ENCODE measurements at places on chromosomes 3 and 15. TPM values are rescaled to one million over a fixed set of nuclear protein-coding genes. Genes with fewer than 3 reads are reported as not detected.

DNA sequence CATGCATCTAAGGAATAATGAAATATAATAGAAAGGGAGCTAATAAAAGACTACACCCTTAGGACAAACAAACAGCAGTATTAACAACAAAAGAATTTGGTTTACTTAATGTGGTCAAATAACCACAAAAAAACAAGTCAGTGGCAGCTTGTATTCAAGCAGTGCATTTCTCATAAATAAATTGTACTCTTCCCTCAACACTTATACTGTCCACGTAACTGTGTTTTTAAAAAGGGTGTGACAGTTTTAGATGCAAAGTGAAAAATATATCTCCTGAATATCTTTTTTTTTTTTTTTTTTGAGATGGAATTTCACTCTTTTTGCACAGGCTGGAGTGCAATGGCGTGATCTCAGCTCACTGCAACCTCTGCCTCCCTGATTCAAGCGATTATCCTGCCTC, 698.2 kb upstream of the CADM2 start:
- no peak for DNase-seq

DNA sequence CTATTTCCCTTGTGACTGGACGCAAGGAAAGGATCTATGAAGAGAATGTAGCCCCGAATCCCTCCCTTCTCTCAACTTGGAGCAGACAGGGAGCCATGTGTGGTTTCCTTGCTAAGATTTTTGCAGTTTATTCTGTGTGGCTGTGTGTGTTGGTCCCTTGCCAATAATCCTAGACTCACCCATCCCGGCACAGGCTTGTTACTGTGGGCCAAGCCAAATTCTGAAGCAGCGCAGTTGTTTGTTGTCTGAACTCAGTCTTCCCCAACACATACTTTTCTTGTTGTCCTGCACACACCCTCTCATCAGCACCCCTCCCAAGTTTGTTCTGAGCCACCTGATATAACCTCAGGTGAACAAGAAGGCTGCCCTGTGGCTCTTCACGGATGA, 193.3 kb upstream of the CTDSPL start:
- DNase-seq: peak; percentile 5

DNA sequence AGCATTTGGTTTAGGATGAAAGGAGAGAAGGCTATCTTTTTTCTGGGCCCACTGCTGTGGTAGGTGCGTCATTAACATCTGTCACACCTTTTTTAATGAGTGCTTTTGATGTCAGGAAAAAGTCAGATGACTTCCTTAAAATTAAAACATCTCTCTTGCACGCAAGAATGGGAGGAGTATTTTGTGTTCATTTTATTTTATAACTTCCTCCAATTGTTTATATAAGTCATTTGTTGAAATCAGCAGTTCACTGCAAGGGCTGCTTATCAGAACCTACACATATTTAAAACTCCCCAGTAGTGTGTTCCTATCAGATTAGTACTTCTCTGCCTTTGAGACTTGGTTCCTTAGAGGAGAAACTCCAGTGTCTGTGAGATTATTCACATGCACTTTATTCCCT, 143.8 kb downstream of the NEO1 start:
- DNase-seq: no peak

Gene TEX55
- not detected for total RNA-seq

DNA sequence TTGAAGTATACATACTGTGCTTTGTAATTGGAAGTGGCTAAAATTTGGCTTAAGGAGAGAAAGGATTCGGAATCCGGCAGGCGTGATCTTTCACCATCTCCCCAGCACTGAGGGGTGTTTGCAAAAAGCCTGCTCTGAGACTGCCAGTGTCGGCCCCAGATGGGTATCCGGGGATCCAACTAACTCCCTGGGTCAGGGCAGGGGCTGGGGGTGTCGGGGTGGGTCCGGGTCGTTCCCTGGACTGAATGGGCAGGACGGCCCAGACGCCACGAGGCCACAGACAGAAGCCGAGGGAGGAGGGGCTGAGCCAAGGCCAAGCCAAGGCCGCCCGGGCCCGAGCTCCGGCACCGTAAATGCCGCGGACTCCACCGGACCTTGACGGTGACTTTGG, 349 bp downstream of the PPIB start:
- DNase-seq: no peak

DNA sequence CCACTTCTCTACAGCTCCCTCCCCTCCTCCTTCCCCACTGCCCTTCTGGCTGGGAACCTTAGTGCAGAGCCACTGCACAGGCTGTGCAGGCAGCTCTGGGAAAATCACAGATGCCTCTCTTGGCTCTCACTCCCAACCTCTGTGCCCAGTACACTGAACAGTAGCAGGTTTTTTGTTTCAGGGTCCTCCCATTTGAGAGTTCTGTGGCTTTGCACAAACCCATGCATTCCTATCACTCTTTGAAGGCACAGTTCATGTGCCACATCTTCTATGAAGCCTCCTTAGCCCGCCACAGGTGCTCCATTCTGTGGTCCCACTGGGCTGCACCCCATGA, 103.9 kb downstream of the SNRK start:
- no peak for DNase-seq

Gene CAPN3
- total RNA-seq: not detected

GRCh38 chr3:39255503-39256325, 24.1 kb downstream of the CX3CR1 start:
- no peak for DNase-seq

DNA sequence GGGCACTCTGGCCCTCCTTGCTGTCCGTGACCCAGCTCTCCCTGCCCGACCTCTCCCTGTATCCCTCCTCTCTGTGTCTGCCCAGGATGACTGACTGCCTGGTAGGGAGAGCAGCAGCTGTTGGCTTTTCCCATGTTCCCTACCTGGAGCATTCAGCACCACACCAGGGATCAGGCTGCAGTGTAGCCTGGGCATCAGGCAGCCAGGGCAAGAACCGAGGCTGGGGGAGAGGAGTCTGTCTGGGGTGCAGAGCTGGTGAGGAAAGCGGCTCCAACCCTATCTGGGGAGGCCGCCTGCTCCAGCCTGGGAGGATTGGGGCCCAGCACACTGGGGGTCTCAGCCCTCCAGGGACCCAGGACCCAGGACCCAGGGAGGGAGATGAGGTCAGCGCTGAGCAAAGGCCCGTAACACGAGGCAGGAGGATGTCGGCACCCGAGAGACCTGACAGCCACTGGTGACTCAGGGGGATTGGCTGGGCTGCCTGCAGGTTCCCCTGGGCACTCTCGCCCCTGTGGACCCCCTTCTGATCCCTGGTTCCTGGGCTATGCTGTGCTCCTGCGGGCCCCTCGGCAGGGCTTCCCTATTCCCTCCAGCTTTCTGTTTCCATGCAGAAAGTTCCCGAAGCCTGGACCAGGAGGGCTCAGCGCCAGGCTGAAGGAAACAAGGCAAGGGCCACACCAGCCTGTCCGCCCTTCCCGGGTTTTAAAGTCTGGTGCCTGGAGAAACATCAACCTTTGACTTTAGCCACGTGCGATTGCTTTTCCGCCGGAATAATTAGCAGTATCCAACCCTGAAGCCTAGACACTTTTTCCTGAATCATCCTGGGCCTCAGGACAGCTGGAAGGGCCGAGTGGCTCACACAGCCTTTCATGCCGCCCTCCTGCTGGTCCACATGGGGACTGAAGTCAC, 128.2 kb upstream of the MEF2A start:
- no peak for DNase-seq

Gene AADACL2
- total RNA-seq: not detected

DNA sequence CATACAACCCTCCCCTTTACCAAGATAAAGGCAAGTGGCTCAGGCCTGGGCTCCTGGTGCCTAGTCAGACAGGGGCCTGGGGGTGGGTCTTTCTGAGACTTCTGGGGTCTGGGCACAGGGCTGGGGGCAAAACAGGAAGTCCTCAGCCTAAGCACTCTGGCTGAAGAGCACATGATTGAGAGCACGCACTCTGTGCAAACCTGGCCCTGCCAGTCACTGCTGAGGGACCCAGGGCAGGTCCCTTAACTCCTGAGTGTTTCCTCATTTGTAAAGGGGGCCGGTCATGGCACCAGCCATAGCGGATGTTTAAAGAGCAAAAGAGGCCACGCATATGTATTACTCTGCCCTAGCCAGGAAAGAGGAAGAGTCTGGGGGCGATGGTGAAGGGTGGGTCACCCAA, 16.0 kb downstream of the TKT start:
- DNase-seq: no peak

Gene DNAH12
- not detected for total RNA-seq

Gene SLC35G2
- total RNA-seq: 6.7 TPM

Gene ACKR2
- not detected for total RNA-seq

DNA sequence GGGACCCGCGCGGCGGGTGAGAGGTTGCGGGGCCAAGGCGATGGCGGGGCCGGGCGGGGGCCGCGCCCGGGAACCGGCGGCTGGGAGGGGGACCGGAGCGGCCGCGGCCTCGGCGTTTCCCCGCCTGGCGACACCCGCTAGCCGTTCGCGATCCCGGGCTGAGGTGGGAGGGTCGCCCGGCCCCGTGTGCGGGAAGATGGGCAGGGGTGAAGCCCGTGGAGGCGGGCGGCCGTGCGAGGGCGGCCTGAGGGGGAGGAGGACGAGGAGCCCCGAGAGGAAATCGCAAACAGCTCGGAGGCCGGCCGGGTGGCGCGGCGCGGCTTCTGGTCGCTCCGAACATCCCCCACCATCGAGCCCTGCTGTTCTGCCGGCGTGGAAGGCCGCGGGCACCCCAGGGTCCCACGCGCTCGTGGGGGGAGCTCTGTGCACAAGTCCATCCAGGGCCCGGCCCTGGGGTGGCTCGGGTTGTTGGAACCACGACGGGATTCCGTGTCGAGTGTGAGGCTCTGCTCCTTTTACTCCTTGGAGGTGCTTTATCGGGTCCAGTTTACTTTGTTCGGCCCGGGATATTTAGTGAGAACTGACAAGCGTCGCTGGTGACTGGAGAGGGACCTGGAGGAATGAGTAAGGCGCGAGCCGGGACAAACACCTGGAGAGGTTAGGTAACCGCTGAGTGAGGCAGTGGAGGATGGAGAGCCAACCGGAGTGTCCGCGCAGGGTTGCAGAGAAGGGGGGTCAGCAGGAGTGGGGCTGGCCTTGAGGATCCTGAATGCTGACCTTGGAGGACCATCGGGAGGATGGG, 728 bp downstream of the CRTC3 start:
- peak; percentile 55 for DNase-seq

- no peak for DNase-seq
Measured at GRCh38 chr15:34714476-34715121, 40.2 kb downstream of the GJD2 start.

Data from MG63 (cell line).